ENCODE measurements at places on chromosomes 3 and 15.

DNA sequence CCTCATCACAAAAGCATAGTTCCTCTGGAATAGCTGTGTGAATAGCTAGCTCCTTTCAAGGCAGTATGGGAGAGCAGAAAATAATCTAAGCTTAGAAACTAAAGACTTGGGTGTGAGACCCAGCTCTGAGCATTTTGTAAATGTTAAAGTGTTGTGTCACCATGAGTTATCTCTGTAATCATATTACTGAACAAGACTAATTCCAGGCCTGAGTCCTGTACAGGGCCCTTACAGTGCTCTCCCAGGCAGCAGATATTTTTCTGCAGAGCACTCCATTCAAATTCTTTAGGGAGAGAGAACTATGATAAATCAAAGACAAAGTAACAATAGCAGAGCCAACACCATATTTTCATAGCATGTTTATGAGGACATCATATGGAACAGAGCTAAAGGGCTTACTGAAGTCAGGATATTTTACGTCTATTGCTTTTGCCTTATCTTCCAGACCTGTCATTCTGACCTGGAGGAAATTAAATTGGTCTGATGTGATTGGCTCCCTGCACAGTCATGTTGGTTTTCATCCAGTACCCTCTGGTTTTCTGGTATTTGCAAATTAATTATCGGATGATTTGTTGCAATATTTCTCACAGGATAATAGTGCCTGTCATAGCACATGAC is 172.6 kb upstream of the PPP2R3A start:
- no peak for DNase-seq

DNA sequence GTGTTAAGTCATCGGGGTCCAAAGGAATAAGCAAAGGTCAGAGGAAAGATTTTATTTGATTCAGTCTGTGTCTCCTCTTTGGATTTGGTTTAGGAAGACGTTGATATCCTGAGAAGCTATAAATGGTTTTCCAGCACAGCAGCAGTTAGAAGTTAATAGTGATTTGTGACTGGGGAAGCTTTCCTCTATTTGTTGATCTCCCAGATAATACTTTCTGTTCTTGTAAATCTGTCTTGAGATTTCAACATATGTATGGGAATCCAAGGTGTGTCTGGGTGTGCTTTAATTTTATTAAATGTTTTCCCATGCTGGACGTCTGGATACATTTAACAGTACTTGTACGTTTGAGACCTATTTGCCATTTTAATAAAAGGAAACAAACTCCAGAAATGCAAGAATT is 409.5 kb downstream of the ROBO1 start:
- no peak for DNase-seq

DNA sequence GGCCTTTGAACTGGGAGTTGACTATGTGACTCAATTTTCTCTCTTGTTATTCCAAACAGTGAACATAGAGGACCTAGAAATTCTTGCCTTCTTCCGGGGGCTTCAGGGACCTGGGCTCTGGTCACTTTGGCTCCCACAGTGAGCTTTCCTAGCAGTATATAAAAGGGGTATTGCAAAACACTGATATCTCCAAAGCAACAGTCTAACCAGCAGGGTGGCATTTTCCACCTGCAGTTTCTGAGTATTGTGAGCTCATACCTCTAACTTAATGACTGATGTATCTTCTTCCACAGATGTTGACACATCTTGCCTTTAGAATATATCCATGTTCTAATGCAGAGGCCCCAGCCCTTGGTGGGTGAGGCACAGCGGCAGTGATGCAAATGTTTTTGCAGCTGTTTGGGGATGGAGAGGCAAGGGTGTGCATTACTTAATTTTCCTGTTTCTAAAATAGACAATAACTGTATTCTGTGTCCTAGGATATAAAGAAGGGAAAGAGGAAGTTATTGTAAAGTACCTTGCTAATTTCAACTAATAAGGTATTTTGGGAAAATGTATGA is 45.7 kb upstream of the ADGRG7 start:
- no peak for DNase-seq

DNA sequence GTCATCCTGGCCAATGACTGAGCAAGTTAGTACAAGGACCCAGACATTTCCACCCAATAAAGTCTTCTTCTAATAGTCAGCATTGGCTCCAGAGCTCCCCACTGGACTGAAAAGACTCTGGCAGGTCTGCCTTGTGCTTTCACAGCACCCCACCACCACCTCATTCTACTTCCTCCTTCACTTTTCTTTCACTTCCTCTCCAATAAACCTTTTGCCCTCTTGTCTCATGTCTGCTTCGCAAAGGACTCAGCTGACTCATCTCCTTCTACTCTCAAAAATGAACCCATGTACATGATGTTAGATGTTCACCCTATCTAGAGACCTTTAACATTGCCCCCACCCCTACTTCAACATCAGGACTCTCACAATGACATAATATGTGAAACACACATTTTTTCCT is 181.0 kb upstream of the PPP2R3A start:
- DNase-seq, result no peak

DNA sequence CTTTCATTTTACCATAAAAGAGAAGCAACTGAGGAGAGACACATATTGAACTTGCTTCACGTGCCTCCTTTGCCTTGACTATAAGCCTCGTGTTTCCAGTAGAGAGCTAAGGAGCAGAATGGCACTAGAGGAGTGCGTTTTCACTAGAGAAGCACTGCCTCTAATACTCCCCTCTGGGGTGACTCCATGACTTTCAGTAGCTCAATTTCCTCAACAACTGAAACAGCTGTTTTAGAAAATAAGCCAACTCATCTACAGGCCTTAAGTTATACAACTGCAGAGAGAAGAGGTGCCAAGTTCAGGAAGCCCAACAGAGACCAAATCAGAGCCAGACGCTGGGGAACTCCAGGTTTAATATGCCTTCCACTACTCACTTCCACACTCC is 1.9 kb downstream of the UBP1 start:
- DNase-seq, result no peak

GRCh38 chr3:38985581-38985980 is 66.2 kb downstream of the SCN11A start:
- no peak for DNase-seq

DNA sequence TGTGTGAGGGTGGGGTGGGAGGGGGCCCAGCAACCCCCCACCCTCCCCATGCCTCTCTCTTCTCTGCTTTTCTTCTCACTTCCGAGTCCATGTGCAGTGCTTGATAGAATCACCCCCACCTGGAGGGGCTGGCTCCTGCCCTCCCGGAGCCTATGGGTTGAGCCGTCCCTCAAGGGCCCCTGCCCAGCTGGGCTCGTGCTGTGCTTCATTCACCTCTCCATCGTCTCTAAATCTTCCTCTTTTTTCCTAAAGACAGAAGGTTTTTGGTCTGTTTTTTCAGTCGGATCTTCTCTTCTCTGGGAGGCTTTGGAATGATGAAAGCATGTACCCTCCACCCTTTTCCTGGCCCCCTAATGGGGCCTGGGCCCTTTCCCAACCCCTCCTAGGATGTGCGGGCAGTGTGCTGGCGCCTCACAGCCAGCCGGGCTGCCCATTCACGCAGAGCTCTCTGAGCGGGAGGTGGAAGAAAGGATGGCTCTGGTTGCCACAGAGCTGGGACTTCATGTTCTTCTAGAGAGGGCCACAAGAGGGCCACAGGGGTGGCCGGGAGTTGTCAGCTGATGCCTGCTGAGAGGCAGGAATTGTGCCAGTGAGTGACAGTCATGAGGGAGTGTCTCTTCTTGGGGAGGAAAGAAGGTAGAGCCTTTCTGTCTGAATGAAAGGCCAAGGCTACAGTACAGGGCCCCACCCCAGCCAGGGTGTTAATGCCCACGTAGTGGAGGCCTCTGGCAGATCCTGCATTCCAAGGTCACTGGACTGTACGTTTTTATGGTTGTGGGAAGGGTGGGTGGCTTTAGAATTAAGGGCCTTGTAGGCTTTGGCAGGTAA is 8.1 kb downstream of the FAM131A start:
- no peak for DNase-seq

GRCh38 chr3:106381939-106382335 is 513.1 kb upstream of the CBLB start:
- DNase-seq, result no peak

- no peak for DNase-seq
Observed at GRCh38 chr15:74869372-74869725, 3.8 kb downstream of the SCAMP2 start.

DNA sequence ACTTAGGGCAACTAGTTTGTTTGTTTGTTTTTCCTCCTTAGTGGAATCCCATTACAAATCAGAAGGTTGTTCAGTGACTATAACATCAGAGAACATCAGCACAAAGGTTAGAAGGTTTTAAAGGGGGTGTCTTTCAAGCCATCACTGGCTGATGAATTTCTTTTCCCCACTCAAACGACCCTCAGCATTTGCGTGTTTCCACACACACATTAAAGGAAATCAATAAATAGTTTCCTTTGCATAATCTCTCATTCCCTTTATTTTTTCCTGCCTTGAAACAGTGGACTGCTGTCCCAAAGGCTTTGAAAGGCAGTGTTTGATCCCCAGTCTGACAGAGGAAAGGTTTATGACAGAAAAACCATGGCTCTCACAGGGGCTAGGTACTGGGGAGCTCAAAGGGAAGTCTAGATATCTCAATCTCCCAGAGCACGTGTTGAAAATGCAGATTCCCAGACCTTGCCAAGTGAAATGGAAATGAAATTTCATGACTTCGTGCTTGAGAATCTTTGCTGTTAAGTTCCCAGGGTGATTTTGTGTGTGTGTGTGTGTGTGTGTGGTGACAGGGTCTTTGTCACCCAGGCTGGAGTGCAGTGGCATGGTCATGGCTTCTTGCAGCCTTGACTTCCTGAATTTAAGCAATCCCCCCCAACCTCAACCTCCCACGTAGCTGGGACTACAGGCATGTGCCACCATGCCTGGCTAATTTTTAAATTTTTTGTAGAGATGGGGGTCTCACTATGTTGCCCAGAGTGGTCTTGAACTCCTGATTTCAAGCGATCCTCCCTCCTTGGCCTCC is 2.2 kb upstream of the INTS14 start:
- DNase-seq, result no peak

GRCh38 chr3:79886204-79886603 is 118.4 kb upstream of the ROBO1 start:
- no peak for DNase-seq

- DNase-seq, result no peak
Observed at GRCh38 chr15:62977952-62978811, 64.4 kb upstream of the TPM1 start.

- DNase-seq, result no peak
Observed at GRCh38 chr15:62164396-62165103, 535 bp downstream of the C2CD4B start.

DNA sequence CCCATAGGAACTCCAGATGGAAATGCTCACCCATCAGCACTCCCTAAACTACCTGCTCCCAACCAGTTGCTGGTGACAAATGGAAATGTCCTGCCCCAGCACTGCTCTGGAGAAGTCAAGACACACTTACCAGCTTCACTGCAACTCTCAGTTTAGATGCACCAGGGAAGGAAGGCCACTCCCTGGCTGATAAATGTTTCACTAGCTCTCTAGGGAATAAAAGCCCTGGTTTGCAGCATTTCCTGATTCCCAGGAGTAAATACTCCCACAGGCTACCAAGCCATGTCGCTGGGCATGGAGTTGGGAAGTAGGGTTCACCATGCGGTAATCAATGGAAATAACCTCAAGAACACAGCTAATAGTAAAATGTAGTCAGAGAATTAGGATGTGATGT is 112.0 kb upstream of the NEO1 start:
- DNase-seq, result no peak

DNA sequence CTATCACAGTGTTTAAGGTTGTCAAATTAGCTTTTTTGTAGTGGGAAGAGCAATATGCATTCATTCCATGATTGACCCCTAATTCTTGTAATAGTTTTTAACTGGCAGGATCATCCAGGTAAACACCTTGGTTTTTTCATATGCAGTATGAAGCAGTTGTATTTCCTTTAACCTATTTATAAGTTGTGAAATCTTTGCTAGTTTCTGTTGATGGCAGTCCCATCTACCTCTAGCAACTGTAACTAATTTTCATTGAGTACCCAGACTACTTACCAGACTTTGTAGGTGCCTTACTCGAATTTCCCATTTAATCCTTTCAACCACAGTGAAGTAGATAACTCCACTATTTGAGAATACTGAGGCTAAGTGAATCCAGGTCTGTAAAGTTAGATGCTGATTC is 6.1 kb downstream of the FXR1 start:
- DNase-seq, result no peak

DNA sequence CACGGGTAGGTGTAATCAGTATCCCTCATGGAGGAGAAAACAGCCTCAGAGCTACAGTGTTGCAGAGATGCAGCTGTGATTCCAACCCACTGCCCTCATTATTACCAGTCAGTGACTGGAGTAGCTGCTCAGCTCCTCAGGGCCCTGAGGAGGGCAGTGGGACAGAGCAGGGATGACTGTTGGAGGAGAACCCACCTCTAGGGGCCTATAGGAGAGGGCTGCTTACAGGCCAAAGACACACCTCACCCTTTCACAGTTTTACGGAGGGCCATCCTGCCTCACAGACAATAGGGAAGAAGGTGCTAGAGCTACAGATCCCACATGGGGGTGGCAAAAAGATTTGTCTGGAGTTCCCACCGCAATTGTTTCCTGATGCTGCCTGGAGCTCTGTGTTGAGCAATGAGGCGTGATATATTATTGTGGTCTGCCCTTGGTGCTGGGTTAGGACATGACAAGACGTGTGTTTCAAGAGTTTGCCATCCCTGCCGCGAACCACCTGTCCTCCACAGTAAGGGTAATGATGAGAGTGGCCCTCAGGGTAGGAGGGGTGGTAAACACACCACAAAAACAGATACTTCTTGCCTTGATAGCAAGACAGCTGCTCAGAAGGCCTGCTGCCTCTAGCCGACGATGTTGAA is 140.5 kb upstream of the TPM1 start:
- DNase-seq, result no peak

DNA sequence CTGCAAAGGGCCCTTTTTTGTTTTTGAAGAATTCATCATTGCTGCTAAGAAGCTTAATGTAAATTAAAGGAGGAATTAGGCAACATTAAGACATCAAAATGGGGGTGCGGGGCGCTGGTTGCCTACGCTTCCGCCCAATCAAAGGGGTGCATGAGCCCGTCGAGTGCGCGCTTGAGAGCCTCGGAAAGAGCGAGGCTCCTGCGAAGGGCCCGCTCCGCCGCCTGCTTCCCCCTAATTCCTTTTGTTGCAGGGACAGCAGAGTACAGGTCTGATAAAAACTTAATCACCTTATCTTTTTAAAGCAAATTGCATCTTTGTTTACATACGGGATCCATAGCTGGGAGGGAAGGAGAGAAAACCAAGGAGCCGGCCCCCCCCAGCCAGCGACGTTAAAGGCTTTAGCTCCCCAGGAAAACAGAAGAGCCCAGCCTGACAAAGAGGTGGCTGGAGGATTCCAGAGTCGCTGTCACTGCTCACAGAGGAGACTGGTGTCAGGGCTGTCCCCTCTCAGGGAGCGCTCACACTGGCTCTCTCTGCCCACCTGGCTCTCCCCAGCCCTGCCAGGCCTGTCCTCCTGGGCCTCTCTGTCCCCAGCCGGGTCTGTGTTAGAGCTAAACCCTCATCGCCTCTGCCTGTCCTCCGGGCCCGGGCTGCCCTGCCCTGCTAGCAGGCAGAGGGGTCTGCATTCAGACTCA is 67.3 kb downstream of the DNAJB8 start:
- no peak for DNase-seq

GRCh38 chr15:31338879-31339557 is 12.4 kb downstream of the KLF13 start:
- DNase-seq, result no peak

Measured in naive thymus-derived CD8-positive, alpha-beta T cell (primary cell).